ENCODE measurements at places on chromosomes 6 and 20.

DNA sequence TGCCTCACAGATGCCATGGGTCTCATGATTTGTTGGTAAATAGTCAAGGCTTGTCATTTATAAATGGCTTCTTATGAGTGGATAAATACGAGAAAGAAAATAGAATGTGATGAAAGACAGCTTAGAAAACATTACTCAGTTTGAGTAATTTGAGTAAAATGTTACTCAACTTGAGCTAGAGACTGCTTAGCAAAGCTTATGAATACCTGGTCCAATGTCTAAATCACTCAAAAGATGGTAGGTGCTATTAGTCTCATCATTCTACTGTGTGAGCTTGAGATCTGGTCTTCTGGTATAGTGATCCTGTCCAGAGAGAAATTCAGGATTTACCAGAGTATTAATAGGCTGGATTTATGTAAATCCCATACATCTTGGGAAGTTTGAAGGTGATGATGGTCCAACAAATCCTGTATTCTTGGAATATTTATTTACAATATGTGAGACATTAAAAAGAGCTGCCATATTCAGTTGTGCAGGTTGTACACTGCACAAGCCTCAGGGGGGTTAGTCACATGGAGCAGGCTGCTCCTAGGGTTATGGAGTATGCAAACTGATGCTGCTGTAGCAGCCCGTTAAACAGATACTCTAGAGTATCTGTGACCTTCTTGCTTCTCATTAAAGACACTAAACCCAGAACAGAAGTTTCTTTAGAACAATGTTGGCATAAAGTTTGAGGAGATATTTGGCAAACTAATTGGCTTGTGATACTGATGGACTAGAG, 112.9 kb downstream of the RCAN2 start:
- DNase-seq = no peak

- no peak for DNase-seq
These were observed 73.0 kb upstream of the BTBD3 start for GRCh38 chr20:11844691-11845090.

DNA sequence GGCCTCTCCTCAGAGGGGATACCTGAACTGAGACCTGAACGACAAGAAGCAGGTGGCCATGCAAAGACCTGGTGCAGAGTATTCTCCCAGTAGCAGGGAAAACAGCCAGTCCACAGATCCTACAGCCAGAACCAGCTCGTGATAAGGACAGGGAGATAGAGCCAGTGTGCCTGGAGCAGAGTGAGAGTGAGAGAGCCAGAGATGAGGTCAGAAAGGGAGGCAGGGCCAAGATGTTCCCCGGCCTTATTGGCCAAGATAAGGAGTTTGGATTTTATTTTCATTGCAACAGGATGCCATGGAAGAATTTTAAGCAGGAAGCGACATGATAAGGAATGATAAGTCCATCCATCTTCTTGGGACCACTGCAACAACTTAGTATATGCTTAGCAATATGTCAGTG, 111.8 kb downstream of the UBE3D start:
- DNase-seq = no peak

DNA sequence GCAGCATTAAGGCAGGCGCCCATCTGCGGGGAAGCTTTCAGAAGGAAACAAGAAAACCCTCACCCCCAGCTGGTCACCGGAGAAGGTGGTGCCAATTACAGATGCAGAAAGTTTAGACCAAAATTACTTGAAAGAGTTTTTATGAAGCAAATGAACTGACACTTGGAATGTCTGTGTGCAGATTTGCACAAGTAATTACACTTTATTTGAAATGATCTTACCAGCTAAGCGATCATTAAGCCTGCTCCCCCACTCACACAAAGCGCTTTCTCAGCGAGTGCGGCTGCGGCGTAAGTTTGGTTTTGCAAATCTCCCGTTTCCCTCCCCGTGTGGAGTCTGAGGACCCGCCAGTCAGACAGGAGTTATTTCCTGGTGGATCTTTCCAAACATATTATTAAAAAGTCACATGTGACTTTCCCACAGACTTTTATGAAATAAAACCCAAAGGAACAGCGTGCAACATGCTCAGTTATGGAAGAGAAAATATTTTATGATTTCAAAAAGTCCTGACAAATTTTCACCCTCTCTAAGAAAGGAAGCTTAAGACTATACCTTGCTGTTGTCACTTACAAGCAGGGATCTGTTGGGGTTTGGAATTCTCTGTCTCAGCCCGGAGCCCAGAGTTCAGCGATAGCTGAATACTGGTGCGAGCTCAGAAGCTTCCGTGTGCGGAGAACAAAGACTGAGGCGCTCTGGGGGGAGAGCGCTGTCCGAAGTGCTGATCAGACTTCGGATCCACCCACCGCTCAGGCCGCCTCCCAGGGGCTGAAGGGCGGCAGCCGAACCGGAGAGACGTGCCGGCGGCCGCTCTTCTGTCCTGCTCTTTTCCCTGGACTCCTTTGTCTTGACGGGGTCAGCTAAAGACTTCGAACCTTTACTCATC, 2.7 kb upstream of the MYT1 start:
- peak; percentile 85 for DNase-seq

DNA sequence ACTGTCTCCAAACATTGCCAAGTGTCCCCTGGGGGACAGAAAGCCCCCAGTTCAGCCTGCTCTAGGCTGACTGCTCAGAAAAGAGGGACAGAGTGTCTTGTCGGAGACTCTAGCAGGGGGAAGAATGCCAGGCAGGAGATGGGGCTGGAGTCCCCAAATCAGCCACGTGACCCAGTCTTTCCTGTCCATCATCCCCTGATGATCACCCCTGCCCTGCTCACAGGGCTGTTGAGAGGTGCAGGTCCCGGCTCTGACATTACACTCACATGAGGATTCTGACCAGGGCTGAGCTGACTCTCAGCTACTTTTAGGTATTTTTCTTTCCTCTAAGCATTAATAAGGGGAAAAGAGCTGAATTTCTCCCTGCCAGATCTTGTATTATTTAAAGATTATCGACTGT, 115.8 kb downstream of the SULF2 start:
- no peak for DNase-seq

- DNase-seq = no peak
These were observed 3.4 kb downstream of the BNIP5 start for GRCh38 chr6:36333171-36333895.

DNA sequence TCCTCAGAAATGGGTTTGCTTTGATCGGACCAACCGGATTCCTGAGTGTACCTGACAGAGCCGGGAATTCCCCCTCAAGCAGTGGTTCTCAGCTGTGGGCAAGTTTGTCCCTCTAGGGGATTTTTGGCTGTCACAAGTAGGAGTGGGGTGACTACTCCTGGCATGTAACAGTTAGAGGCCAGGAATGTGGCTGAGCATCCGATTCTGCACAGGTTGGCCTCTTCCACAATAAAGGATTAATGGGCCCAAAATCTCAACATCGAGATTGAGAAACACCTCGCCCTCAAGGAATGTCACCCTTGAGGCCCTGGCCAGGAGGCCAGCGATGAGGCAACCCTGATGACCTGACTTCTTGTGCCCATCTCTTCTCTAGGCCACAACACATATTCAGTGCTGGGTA, 7.9 kb downstream of the AGPAT4 start:
- no peak for DNase-seq

DNA sequence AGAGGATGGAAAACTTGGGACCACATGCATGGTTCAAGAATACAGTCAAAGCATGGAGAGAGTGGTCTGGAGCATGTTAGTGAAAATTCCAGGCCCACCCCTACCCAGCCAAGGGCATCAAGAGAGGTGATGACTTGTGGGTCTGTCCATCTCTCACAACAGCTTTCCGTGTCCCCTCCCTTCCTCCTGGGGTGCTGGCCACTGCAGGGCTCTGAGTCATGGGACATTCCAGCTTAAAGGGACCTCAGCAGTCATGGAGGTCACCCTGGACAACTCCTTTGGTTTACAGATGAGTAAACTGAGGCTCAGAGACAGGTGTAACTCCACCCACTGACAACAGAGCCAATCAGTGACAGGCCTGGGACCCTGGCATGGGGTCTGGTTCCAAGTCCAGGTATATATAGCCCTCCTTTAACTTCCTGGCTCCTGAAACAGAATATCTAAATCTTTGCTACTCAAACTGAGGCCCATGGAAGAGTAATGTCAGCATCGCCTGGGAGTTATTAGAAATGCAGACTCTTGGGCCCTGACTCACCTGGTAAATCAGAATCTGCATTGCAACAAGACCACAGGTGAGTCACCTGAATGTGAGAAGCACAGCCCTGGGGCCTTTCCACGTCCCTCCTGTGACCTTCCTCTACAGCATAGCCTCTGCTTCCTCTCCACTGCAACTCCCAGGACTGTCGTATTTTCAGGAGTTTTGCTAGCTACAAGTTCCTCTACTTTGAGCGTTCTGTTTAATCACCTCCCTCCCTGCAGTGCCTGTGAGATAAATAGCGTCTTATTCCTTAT, 170.2 kb downstream of the ZDHHC14 start:
- no peak for DNase-seq

DNA sequence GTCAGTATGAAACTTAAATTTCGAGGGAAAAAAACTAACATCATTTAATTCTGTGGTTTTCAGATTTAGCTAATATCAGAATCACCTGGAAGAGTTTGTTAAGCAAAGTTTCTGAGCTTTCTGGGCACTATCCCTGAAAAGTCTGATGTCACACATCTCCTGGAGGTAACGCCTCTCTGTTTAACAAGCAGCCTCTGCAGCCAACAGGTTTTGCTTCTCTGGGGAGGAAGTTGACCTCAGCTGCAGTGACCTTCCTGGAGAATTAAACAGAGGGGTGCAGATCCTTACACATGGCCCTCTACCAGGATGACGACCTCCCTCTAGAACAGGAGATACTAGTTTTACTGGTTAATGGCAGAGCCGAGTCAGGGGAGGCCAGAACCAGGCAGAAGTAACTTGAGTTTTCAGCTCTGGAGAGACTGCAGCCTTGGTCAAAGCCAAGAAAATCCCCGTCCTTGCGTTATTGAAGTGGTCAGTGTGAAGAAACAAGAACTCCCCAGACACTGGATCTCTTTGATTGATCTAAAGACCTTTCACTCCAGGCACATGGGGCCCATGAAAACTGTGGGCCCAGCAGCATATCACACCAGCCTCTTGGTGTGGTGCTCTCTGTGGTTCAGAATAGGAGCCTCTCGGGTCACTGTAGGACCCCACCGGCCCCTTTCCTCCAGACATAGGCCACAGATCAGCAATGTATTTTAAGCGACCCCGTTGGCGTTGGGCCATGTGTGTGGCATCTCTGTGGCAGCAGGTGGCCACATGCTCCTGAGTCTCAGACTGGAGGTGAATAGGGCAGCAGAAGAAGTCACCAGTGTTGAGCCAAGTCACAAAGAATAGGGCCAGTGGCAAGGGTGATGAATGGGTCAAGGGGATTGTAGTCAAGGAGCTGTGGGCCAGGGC, 33.4 kb upstream of the CCR6 start:
- no peak for DNase-seq
